ENCODE measurements at places on chromosomes 12 and 14.
A peak's percentile ranks its signal among the peaks of the same experiment; 100 is the strongest.

GRCh38 chr14:57085801-57086200 lies 182.9 kb downstream of the EXOC5 start:
- DNase-seq = peak; percentile 33

GRCh38 chr12:126384026-126384564 lies 1318.9 kb downstream of the AACS start:
- DNase-seq = peak; percentile 85

GRCh38 chr14:104681689-104682074 lies 7.7 kb upstream of the INF2 start:
- DNase-seq = no peak

DNA sequence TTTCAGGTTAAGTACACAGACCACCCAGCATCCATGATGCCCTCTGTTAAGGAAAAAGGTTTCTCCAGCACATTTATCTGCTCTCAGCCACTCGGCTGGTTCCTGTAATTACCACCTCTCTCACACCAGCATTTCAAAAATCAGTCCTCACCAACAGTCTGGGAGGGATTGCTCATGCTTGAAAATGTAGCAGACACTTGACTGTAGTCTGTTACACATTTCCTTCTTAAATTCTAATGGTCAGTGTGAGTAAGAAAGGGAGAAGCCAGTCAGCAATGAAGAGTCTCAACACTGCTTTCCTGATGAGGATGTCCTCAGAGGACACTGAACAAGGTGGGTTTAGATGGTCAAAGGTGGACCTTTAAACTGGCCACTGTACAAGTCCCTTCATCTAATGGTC lies 6.0 kb downstream of the ZBTB39 start:
- DNase-seq = no peak
